A549 (cell line): ENCODE measurements at places on chromosomes 16 and 17.
A peak's percentile ranks its signal among the peaks of the same experiment; 100 is the strongest.

DNA sequence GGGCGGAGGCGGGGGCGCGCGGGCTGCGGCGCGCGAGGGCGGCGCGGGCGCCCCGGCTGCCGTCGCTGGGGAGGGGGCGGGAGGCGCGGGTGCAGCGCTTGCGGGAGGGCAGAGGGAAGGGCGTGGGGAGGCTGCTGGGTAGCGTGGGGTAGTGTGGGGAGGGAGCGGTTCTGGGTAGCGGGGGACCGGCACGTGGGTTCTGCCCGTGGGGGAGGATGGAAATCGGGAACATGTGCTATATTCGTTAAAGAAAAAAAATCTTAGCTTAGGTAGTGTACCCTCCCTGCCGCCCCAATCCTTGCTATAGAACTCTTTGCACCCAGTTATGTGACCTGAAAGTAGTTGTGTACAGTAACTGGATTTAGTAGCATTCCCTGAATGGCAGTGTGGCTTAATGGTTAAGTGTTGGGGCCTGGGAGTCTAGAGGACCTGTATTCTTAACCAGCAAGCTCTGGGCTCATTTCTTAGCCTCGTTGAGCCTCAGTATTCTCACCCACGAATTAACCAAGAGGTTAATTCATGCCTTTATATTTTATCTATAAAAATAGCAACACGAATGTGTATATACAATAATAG, 646 bp downstream of the RABEP1 start:
- peak; percentile 47 for DNase-seq

DNA sequence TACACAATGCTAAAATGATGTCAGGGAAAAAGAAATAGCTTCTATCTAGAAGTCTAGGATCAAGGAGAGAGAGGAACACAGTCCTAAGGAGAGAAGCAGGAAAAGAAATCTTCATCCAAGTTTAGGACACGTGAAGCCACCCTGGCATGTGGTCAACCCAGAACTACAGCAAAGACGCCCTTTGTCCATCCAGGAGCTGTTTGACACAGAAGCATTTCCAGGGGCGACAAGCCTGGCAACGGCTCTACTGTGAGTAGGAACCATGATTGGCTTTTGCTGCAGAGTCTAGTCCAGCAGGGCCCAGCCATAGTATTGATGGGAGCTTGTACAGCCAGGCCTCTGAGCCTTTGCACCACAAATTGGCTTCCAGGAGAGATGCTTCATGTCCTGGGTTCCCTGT, 185.4 kb upstream of the RPL38 start:
- no peak for DNase-seq

- no peak for DNase-seq
Measured at GRCh38 chr17:48250949-48251348, 143.4 kb downstream of the SNX11 start.

DNA sequence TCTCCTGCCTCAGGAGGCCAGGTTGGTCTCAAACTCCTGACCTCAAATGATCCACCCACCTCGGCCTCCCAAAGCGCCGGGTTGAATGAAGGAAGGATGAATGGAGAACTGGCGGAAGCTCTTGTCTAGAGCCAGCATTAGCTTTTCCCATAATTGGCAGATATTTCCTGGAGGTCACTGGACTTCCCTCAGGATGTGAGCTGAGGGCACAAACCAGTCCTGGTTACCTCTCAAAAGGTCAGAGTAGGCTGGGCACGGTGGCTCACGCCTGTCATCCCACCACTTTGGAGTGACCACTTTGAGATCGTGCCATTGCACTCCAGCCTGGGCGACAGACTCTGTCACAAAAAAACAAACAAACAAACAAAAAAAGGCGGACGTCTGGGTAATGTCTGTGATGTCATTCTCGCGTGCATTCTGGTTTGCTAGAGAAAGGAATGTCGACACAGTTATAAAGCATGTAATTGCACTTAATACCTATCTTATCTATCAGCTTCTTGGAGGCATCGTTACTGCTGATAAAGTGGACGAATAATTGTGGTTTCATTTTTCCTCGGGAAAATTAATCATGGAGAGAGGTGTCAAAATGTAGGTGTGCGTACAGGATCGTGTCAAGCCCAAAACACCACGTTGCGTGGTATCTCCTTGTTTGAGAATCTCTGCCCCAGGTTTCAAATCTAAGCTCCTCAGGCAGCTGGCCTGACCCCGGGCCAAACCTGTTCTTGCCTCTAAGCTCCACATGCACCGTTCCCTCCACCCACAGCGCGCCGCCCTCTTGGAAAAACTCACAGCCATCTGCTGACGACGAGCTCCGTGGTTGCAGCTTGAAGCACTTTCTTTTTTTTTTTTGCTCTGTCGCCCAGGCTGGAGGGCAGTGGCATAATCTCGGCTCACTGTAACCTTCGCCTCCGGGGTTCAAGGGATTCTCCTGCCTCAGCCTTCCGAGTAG, 6.4 kb upstream of the CRK start:
- DNase-seq: no peak

DNA sequence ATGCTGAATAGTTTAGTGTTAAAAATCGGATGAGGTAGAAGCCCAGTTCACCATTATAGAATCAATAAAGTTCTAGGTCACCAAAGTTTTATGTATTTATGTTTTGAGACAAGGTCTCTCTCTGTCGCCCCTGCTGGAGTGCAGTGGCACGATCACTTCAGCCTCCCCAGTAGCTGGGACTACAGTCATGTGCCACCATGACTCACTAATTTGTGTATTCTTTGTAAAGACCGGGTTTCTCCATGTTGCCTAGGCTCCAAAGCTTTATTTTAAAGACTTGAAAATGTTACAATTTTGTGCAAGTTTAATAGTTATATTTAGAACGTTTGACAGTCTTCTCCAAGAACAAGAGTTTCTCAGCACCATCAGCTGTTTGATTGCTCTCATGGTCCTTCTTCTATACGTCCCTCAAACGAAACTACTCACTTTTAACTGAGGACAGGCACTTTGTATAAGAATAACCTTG, 32.1 kb downstream of the NDE1 start:
- peak; percentile 64 for DNase-seq
